ENCODE measurements at places on chromosomes 3 and 15.

GRCh38 chr3:377158-377561, 180.6 kb downstream of the CHL1 start:
- no peak for DNase-seq

- no peak for DNase-seq
Measured at GRCh38 chr3:141275032-141275422, 43.4 kb downstream of the PXYLP1 start.

DNA sequence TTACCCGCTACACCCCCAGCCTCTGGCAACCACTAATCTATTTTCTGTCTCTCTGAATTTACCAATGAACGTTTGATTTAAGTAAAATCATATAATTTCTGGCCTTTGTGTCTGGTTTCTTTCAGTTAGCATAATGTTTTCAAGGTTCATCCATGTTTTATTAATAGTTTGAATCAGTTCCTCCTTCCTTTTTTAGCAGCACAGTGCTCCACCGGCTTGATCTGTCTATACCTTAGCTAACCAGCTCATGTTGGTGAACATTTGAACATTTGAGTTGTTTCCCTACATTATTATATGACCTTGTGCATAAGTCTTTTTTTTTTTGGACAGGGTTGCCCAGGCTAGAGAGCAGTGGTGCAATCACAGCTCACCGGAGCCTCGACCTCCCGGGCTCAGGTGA, 33.3 kb downstream of the PDE8A start:
- DNase-seq = no peak

DNA sequence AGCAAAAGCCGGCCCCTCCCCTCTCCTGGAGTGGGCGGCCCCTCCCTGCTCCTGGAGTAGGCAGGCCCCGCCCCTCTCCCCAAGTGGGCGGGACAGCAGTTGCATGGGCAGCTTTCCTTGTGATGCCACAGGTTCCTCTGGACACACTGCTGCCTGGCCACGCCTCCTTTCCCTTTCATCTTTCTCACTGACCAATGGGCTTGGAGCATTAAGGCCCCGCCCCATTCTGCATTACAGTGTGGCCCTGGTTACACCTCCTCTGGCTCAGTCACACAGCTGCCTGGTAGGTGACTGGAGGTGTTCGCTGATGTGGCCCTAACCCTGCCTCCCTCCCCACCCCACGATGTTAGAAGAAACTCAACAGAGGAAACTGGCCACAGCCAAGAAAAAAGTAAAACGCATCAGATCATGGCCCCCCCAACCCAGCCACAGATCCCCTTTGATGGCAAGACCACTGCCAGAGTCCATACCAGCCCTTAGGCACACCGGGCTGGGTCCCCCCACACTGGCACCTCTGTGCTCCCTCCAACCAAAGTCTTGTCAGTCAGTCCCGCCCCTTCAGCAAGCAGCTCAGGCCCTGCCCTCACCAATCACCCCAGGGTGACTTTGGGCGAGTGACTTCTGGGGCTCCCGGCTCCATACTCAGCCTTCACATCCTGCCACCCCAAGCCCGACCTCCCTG, 84.3 kb downstream of the ADAMTS7 start:
- DNase-seq = no peak

- DNase-seq = no peak
Measured at GRCh38 chr3:183013856-183014255, 33.5 kb upstream of the DCUN1D1 start.

- no peak for DNase-seq
Measured at GRCh38 chr3:134609821-134610431, 40.9 kb downstream of the KY start.

- DNase-seq = no peak
Measured at GRCh38 chr3:87132801-87133200, 94.3 kb upstream of the CHMP2B start.

GRCh38 chr3:186375443-186375842, 13.4 kb upstream of the DGKG start:
- DNase-seq = no peak

- DNase-seq = no peak
Measured at GRCh38 chr15:73474785-73475184, 31.8 kb downstream of the REC114 start.

GRCh38 chr15:43439268-43439667, 53.7 kb downstream of the TP53BP1 start:
- DNase-seq = no peak

DNA sequence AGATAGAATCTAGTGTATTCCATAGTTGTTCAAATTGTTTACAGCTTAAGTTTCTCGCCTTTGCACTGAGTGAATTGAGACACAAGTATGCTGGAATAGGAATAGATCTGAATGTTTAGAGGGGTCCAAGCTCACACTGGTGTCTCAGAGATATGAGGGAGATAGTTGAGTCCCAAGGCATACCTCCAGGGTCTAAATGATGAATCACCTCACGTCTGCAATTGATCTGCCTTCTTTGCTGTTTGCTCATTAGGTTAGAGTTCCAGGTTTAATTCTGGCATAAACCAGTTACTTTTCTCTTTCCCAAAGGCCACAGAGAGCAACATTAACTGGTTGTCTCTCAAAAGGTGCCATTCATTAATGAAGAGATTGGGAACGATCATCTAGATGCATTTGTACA, 106.3 kb upstream of the MME start:
- DNase-seq = no peak

DNA sequence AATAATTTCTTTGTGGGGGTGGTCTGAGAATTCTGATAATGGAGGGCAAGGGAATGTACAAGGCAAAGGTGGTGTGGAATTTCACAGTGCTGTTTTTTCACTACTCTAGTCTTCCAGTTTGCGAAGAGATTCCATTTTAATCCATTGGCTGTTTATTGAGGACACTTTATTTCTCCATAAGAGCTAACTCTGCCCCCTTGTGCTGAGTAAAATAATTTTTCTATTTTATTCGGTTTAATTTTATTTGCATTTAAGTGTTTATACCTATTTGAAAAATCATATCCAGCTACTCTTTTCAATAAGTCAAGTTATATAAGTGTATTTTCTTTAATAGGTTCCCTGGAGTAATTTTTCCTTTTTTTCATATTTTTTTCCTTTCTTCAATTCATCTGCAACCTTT, 840.1 kb downstream of the TUSC7 start:
- DNase-seq = no peak

DNA sequence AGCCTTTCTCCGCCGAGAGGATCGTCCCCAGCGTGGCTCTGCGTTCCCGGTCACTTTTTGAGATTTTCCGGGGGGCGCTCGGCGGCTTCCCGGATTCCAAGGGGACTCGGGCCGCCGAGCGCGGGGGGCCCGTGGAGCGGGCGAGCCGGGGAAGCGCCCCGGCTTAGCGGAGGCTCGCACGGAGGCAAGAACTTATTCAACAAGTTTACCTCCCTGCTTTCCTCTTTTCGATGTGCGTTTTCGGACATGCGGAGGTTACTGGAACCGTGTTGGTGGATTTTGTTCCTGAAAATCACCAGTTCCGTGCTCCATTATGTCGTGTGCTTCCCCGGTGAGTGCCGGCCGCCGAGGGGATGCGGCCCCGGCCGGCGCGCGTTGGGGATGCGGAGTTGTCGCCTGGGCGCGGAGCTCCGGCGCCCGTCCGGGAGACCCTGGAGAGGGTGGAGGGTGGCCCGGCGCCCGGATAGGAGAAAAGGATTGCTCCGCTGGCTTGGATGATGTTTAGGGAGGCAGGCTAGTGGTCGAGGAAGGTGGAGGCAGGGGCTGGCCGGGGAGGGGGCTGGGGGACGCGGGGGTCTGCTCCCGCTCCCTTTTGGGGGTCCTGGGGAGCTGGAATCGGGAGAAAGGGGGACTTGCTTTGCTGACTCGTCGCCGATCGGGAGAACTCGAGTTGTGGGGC, 810 bp downstream of the PTPRG start:
- no peak for DNase-seq

DNA sequence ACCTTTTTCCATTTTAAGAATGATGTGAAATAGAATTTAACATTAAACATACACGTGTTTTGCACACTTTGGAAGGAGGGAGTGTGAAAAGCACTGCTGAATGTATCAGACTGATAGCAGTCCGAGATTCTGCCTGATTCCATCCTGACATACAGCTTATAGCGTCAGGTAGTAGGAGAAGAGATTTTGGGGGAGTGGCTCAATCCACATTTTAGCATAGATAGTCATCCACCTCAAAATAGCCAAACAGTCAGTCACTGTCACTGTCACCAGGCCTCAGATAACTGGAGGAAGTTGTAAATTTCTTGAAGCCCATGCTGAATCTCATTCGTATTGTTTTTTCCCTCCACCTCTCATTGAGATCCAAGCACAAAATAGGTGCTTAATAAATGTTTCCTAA, 35.4 kb upstream of the ARHGEF26 start:
- DNase-seq = no peak

- no peak for DNase-seq
Measured at GRCh38 chr15:51403946-51404695, 62.7 kb downstream of the GLDN start.

DNA sequence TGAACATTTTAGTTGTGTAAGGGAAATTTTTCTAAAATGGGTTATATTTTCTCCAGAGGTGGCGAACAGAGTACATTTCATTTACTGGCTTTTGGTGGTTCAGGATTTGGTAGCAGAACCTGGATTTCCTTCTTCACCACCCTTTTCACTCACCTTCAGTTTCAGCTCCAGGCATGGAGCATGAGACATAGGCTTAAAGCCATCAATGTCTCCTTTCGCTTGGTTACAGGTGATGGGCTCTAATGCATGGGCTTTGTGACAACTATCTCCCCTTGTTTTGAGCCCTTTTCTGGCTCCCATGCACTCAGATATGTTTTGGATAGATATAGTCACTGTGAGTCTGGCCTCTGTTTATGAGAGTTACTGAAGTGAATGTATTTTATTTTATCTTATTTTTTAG, 96.6 kb upstream of the ANKRD28 start:
- no peak for DNase-seq

GRCh38 chr3:99960941-99961340, 143.3 kb downstream of the CMSS1 start:
- DNase-seq = no peak

DNA sequence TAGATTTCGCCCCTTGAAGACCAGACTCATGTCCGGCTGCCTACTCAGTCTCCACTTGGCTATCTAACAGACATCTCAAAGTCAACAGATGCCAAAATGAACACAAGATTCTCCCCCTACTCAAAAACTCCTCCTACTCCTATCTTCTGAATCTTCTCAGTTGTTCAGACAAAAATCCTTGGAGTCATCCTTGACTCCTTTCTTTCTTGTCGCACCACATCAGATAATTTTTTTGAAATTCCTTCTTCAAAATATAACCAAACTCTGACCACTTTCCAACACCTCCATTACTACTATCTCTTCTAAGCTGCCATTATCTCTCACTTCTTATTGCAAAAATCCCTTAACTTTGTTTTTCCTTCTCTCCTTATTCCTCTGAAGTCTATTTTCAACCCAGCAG, 141.9 kb upstream of the SLC7A14 start:
- DNase-seq = no peak

DNA sequence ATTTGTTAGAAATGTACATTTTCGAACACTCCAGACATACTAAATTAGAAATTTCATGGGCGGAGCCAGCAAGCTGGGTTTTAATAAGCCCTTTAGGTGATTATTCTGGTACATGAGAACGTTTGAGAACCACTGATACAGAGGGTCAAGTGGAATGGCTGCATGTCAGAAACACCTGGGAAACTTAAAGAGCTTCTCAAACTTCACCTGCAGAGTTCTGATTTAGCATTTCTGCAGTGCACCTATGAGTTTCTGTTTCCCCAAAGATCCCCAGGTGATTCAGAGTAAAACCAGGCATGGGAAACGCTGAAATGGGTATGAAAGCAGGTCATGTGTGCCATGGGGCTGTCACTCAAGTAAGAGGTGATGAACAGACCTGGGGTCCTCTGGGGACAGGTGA, 68.1 kb downstream of the TMEM266 start:
- no peak for DNase-seq

- DNase-seq = no peak
Measured at GRCh38 chr15:64112904-64113303, 17.1 kb downstream of the SNX1 start.

GRCh38 chr3:196789885-196790359, 50.3 kb downstream of the PAK2 start:
- DNase-seq = no peak

- DNase-seq = no peak
Measured at GRCh38 chr3:189277711-189278110, 105.9 kb downstream of the TPRG1 start.

GRCh38 chr3:120170223-120170622, 76.0 kb upstream of the GSK3B start:
- no peak for DNase-seq

DNA sequence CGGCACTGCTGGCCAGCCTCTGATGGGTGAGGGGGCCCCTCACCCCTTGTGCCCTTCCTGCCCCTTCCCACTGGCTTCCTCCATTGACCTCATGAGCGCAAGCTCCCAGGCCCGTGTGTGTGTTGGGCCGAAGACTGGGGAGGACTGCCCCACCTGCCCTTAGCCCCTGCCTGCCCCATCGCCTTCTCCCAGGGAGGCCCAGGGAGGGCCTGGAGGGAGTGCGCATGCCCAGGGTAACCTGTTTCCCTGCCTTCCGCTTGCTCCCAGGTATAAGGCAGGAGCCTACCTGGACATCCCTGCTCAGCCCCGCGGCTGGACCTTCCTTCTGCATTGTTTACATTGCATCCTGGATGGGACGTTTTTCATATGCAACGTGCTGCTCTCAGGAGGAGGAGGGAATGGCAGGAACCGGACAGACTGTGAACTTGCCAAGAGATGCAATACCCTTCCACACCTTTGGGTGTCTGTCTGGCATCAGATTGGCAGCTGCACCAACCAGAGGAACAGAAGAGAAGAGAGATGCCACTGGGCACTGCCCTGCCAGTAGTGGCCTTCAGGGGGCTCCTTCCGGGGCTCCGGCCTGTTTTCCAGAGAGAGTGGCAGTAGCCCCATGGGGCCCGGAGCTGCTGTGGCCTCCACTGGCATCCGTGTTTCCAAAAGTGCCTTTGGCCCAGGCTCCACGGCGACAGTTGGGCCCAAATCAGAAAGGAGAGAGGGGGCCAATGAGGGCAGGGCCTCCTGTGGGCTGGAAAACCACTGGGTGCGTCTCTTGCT, 8.8 kb downstream of the DLL4 start:
- DNase-seq = no peak

DNA sequence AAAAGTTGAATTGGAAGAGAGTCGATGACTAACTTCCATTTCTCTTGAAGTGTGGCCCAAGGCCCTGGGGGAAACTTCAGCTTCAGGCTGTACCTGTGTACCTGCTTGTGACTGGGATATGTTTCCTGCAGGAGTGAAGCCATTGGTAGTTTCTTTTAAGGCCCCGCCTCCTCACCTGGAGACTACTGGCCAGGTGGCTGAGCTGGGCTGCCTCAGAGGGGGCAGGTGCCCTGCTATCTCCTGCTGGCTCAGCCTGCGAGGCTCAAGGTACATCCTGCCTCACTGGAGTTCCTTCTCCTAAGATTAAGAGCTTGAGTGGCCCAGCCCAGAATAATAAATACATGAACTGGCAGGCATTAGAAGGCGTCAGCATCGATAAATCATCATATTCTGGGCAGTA, 121.6 kb upstream of the ROPN1 start:
- DNase-seq = no peak

GRCh38 chr3:51681453-51681852, 10.4 kb downstream of the TEX264 start:
- no peak for DNase-seq

GRCh38 chr3:42066516-42067181, 24.5 kb upstream of the TRAK1 start:
- no peak for DNase-seq
